ENCODE measurements at places on chromosomes 16 and 17.

- DNase-seq, result no peak
These were observed 374.6 kb upstream of the HSBP1 start for GRCh38 chr16:83433201-83433600.

- DNase-seq, result no peak
These were observed 31.4 kb upstream of the NETO2 start for GRCh38 chr16:47175152-47175551.

DNA sequence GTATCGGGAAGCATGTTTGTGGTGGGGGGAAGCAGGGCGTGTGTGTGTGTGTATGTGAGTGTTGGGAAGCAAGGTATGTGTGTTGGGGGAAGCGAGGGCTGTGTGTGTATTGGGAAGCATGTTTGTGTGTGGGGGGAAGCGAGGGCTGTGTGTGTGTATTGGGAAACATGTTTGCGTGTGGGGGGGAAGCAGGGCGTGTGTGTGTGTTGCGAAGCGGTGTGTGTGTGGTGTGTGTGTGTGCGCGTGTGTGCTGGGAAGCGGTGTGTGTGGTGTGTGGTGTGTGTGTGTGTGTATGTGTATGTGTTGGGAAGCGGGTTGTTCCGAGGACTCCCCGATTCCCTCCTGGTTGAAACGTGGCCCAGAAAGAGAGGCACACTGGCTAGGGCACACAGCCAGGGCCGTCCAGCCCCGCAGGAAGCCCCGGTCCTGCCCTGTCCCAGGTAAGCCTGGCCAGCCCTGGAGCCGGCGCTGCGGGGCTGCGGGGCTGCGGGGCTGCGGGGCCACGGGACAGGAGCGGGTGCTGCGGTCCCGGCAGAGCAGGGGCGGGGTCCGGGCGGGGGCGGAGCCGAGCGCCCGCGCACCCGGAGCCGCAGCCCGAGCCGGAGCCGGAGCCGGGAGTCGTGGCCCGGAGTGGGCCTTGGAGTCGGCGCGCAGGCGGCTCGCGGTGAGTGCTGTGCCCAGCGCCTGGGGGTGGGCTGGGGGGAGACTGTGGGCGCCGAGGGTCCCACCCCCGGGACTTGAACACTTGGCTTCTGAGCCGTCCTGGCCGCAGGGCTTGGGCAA, at the start of gene NOD2:
TSS of gene NOD2 (plus strand) at position 608 of the 783 bp plus-strand sequence. CDS start 5,890 bp downstream, outside the sequence.
- DNase-seq, result no peak

DNA sequence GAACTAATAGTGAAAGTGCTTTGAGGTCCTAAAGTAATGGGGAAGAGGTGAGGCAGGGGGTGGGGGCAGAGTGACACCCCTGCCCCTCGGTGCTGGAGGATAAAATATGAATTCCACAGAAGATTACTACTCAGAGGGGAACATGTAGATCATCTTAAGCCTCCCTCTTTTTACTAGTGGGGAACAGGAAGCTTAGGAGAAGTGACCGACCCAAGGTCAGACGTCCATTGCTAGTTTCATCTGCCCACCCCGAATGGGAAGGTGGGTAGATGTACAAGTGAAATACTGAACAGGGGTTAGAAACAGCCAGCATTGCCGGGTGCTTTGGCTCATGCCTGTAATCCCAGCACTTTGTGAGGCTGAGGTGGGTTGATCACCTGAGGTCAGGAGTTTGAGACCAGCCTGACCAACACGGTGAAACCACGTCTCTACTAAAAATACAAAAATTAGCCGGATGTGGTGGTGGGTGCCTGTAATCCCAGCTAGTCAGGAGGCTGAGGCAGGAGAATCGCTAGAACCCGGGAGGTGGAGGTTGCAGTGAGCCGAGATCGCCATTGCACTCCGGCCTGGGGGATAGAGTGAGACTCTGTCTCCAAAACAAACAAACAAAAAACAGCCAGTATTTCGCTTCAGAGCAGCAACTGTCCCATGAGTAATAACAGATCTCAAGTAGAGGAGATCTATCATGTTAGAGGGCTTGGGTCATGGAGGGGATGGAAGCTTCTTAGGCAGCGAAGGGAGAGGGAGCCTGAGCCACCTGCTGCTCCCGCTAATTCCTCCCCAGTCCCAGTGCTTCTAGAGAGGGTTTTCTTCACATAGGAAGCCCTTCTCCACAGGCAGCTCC, 1.2 kb upstream of the NR1D1 start:
- no peak for DNase-seq

DNA sequence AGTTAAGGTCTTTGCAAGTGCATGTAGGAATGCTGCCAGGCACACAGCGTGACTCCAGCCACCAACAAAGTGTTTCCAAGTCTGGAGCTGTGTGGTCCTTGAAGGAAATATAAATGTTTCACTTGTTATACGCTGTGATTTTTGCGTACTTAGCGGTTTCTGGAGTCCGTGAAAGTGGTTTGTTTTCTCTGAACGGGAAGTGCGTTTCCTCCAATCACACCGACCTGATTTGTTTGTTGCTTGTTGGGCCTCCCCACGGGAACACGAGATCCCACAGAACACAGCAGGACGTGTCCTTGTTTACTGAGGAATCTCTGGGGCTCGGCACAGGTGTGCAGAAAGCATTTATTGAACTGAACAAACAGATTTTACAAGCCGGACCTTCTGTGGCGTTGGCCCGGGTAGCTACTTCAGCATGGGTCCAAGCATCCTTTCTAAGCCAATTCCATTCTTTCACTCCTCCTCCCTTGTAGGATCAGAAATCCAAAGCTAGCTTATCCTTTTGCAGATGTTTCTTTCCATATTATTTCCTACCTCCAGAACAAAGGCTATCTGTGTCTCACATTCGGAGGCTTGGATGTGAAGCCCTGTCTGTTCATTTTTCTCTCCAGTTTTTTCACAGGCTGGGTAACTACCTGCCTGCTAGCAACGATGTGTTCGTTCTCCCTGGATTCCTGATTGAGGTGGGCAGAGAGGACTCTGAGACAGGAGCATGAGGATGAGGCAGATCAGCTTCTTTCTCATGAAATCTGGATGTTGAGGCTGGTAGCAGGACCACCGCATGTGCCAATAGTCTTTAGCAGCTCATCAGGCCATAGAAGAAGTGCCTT, 44.6 kb downstream of the ABAT start:
- no peak for DNase-seq

DNA sequence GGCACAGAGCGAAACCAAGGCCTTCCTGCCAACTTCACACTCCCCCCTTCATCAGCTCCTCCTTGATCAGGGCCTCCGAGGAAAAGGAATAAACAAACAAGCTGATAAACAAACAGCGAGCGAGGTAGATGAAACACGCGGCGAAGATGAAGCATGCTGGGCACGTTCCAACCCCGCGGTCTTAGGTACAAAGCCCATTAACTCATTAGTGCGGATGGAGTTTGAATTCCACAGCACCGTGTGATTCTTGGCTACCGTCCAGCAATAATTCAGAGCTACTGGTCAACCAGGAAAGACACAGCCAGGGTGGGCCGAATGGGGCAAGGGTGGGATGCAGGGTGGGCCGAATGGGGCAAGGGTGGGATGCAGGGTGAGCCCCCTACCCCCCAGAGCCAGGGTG, 67.3 kb downstream of the RBFOX3 start:
- DNase-seq, result no peak

DNA sequence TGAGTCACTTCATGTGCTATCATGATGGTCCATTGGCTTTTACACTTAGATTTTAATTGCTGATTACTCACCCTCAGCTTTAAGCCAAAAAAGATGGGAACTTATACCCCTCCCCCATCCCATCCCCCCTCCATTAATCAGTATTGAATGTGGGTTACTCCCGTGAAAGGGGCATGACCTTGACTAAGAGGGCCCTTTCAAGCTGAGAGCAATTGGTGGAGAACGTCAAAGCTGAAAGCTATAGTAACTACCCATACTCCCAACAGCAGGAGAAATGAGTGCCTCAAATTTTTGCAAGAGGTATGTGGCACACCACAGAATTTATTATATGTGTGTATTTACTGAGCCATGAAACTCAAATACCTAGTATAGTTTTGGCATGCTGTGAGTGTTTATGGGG, 99.7 kb upstream of the CDH8 start:
- DNase-seq, result no peak

GRCh38 chr17:50101346-50102163, 6.4 kb downstream of the PDK2 start:
- peak; percentile 73 for DNase-seq

GRCh38 chr17:10716218-10716617, 13.6 kb downstream of the TMEM220 start:
- DNase-seq, result no peak

DNA sequence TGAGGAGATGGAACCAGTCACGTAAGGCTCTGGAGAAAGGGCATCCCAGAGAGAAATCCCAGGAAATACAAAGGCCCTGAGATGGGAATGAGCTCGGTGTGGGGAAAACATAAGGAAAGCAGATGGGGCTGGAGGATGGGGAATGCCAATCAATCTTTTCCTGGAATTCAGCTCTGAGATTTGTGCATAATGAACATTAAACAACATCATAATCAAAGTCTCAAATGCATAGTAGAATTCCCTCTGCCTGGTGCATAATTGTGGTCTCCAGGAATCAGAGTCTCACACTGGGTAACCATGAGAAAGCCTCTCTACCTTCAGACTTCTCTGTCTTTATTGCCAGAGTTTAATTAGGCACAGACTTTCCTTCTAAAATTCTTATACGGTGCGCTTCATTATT, 30.8 kb downstream of the OTOA start:
- no peak for DNase-seq

DNA sequence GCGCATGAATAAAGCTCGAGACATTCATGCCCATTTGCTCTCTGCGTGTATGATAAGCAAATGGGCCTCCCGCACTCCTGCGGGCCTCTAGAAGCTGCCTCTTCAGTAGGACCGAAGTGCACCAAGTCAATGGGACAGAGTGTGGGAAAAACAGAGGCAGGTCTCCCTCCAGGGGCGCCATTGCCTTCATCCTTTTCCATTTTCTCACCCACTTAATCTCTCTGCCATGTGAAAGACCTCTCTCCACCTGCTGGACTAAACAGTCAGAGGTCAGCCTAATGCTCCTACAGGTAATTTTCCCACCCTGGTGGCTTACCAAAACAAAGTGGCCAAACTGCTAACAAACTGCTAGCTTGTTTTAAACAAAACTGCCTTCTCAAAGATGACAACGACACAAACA, 210.9 kb downstream of the ZFHX3 start:
- DNase-seq, result no peak

DNA sequence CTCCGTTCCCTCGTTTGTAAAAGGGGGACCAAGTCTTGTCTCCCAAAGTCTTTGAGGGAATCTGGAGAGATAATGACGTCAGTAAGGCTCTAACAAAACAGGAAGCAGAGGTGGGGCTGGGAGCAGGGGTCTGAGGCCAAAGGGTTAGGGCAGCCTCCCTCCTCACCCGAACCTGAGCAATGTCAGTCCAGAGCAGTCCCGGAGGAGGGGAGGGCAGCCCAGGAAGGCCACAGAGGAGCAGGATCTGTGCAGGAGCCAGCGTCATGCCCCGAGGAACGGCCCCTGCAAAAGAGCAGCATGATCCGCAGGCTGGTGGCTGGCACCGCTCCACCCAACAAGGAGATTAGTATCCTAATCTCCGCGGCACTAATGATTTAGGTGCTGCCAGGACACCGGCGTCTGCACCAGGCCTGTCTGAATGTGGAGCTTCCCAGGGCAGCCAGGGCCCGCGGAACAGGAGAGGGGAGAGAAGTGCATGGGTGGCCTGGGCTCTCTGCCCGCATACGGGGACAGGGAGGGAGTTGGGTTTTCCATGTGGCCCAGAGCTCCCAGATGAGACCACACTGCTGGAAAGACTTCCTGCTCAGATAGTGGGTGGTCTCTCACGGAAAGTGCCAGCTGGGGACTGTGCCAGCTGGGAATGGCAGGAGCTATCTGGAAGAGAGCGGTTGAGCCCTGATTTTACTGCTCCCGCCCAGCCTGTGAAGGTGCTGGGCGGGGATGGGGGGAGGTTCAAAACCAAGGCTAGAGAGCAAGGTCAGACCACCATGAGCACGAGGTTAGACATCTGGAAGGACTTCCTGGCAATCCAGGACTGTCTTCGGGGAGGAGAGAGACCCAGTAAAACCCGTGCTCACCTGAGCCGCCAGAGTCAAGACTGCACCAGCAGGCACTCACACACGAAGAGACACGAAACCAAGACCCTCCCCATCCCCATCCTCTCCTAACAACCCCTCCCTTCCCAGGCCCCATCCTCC, 11.0 kb upstream of the KRT17 start:
- DNase-seq, result peak; percentile 62

DNA sequence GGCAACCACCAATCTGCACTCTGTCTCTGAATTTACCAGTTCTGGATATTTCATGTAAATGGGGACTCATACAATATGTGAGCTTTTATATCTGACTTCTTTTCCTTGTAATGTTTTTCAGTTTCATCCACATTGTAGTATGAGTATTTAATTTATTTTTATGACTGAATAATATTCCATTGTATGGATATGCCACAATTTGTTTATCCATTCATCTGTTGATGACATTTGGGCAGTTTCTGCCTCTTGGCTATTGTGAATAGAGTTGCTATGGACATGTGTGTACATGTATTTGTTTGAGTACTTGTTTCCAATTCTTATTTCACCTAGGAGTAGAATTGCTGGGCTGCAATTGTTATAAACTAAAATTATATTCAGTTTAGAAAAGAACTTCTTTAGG, 126.9 kb downstream of the MRTFB start:
- DNase-seq, result no peak

GRCh38 chr17:521561-522325, 169.1 kb upstream of the RPH3AL start:
- DNase-seq, result no peak

DNA sequence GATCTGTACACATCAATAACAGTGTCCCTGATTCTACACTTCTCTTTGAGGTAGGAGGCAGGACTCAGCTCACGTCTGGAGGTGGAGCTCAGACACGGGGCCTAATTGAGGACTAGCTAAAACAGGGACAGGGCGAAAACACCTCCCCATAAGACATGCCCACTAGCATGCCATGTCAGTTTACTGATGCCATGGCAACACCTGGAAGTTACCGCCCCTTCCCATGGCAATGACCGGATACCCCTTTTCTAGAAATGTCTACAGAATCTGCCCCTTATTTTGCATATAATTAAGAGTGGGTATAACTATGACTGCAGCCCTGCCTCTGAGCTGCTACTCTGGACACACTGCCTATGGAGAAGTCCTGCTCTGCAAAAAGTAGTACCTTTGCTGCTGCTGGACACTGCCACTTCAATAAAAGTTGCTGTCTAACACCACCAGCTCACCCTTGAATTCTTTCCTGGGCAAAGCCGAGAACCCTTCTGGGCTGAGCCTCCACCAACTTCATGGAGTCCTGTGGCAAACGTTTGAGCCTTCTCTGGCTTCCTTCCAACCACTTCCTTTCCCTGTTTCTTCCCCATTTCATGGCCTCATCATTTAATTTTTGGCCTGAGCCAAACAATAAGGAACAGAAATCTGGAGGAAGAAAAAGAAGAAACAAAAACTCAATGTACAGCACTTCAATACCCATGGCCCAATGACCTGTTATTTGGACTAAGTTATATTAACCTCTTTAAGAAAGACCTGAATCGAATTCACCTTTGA, 21.0 kb downstream of the PHB1 start:
- no peak for DNase-seq
